ENCODE measurements at places on chromosomes 3 and 15.

DNA sequence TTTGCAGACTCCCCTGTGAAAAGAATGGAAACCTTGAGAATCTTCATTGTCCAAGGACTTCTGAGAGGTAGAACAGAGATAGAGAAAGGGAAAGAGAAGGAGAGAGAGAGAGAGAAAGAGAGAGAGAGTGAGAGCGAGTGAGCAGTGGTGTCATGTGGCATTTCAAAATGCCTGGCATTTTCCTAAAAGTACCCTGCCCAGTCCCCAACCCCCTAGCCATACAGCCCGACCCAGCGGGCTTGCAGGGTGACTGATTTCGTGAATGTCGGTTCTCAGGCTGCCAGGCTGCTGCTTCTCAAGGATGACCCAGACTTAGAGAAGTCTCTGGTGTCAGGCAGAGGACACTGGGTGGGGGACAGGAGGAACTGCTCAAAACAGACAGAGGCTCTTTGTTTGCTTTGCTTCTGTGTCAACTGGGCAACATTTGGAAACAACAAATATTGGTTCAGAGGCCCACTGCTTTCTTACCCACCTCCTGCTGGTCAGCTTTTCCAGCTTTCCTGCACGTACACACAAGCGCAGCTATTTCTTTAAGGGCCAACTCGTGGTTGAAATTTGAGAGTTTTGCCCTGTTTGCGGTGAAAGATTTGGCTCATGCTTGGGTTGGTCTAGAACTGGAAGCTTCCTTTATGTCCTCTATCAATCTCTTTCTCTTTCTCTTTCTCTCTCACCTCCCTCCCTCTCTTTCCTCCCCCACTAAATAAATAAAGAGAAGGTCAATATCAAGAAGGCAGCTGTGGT lies 3.7 kb upstream of the TF start:
- DNase-seq: no peak

GRCh38 chr3:43659250-43659880 lies 31.4 kb upstream of the ABHD5 start:
- DNase-seq: no peak

DNA sequence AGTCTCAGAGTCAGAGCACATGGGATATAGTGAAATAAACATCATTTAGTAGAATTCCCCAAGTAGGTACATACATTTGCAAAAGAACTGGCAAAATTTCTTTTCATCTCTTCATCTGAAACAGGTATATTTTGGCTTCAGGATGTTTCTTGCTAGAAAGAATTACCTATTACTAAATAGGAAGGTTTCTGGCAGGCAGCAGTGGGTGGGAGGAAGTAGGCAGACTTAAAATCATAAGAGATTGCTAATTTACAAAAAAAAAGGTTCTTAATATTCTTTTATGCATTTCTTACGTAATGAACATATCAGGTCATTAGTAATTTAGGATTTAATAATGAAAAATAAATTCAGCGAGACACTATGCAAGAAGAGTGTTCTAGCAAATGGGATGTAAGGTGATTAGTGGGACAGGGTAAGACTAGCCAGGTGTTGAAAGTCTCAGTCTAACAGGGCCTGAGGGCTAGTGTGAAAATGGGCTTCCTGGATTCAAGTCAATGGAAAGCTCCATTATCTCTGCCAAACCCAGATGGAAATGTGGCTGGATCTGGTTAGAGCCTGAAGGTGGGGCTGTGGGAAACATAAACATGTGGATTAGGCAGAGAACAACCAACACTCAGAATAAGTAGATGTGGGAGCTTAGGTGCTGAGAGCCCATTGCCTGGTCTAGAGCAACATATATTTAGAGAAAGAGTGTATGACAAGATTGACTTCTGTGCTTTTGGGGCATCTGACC lies 127.4 kb upstream of the FEZF2 start:
- no peak for DNase-seq

DNA sequence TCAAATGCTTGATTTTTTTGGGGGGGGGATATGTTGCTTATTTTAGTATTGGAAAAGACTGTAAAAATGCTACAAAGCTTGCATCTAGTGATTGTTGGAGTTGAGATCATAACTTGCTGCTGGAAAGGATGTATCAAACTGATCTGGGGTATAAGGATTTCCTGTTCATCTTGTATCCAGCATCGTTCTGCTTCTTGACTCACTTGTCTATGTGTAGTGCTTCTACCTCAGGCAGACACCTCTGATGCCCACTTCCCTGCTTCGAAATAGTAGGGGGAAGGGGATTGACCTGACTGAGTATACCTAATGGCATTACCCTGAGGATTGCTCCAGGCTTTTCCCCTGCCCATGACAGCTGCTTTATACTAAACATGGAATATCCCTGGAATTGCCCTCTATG lies 42.7 kb downstream of the STT3B start:
- no peak for DNase-seq

GRCh38 chr15:57135800-57136199 lies 217.4 kb downstream of the TCF12 start:
- DNase-seq: no peak

DNA sequence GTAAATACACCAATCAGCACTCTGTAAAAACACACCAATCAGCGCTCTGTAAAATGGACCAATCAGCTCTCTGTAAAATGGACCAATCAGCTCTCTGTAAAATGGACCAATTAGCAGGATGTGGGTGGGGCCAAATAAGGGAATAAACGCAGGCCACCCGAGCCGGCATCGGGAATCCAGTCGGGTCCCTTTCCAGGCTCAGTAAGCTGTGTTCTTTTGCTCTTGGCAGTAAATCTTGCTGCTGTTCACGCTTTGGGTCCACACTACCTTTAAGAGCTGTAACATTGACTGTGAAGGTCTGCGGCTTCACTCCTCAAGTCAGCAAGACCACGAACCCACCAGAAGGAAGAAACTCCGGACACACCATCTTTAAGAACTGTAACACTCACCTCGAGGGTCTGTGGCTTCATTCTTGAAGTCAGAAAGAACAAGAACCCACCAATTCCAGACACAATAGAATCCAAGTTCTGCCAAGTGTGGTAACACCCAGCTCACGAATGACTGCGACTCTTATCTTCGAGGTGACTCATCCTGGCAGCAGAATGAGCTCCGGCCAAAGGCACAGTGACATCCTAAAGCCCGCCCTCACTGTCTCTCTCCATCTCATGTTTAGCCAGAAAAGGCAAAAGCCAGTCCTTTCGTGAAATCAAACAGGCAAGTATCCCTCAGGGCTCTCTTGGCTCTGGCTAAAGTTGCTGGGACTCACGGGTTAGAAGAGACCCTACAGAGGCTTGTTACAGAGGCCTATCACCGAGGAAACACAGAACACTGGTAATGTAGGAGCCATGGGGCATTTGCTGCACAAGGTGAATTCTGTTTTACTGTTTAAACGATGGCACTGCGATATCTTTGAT lies 155.2 kb downstream of the FAM43A start:
- DNase-seq: no peak

GRCh38 chr3:65836047-65836446 lies 202.7 kb downstream of the MAGI1 start:
- DNase-seq: no peak

DNA sequence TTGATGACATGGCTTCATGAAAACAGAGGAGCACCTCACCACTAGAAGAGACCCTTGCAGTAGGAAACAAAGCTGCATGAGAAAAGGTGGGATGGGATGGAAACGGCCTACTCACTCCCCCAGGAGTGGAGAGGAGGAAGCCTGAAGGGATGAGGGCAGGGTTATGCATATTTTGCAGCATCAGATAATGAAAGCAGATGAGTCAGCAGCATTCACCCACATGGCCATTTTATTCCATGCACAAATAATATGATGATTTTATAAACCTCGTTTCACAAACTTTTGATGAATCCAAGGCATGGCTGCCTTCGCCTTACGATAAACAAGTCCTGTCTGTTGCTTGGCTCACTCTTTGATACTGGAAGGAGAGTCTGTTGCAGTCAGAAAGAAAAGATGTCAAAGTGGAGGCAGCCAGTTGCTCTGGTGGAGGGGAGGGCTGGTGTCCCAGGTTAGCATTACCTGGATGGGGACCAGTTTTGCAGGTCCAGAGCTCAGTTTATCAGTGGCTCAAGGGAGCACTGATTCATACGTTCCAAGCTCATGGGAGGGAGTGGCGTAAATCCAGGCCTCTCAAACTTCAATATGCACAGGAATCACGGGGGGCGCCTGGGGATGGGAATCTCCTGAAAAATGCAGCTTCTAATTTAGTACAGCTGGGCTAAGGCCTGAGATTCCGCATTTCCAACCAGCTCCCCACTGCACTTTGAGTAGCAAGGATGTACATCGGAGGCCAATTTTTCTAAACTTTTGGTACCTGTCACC lies 9.2 kb upstream of the EHD4 start:
- DNase-seq: no peak

- DNase-seq: no peak
Observed at GRCh38 chr3:114800272-114801031, 346.6 kb downstream of the ZBTB20 start.

DNA sequence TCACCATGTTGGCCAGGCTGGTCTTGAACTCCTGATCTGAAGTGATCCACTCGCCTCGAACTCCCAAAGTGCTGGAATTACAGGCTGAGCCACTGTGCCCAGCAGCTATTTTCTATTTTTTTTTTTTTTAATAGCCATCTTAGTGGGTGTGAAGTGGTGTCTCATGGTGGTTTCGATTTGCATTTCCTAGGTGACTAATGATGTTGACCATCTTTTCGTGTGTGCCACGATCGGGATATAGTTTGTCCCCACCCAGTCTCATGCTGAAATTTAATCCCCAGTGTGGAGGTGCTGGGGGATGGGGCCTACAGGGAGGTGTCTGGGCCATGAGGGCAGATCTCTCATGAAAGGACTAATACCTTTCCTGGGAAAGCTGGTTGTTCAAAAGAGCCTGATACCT lies 41.8 kb upstream of the MUC13 start:
- DNase-seq: no peak

GRCh38 chr3:134328147-134328591 lies 46.1 kb downstream of the AMOTL2 start:
- no peak for DNase-seq

DNA sequence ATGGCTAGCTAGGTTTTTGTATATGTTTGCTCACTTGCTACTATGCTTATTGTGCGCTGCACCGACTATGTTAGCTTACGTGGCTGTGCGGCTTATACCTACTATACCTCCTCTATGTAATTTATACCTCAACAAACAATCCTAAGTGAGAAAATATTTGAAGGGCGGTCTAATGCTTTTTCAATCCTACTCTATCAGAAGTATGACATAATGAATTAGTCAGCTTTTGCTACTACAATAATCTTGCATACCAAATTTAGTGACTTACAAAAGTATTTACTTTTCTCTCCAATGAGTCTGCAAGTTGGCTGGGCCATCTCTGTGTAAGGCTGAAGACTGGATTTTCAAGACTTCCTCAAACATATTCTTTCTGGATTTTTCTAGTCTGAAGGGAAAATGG lies 391.2 kb upstream of the NECTIN3 start:
- DNase-seq: no peak

DNA sequence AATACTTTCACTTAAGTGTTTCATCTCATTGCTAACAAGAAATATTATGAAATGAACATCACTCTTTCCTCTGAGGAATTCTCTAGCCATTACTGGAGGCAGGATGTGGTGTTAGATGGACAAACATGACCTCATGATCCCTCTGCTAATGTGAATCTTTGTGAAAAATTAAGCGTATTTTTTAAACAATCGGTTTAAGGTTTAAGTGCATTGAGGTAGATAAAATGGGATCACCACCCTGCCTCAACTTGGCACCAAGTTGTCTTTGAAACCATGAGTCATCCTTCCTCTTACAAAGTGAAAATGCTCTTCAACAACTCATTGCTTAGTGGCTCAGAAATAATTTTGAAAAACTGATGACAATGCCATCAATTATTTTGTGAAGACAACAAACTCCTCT lies 76.0 kb upstream of the DCBLD2 start:
- DNase-seq: no peak

GRCh38 chr3:123015596-123015995 lies 12.0 kb downstream of the SEMA5B start:
- no peak for DNase-seq

GRCh38 chr3:189561256-189561655 lies 69.9 kb upstream of the TP63 start:
- no peak for DNase-seq

DNA sequence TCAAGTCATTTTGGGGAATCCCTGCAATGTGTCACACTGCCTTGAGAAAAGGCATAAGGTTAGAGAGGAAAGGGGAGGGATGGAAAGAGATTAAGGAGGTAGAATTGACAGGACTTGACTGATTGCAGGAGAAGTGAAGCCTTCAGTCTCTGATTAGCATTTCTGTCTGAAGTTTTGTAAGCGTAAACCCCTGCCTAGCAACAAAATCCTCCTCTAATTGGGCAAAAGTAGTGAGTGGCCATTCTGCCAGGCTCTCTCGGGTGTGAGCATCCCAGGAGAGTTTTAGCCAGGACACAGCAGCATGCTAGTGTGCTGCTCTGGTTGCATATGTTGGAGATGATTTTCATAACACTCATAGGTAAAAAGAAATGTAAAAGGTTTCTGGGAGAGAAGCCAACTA lies 117.0 kb upstream of the MRPL3 start:
- DNase-seq: no peak

- no peak for DNase-seq
Observed at GRCh38 chr3:61323094-61323493, 71.8 kb upstream of the FHIT start.

- no peak for DNase-seq
Observed at GRCh38 chr15:85889956-85890619, 95.4 kb upstream of the KLHL25 start.

GRCh38 chr15:35182841-35183479 lies 97.9 kb upstream of the NANOGP8 start:
- no peak for DNase-seq

GRCh38 chr3:46648096-46648495 lies 35.8 kb downstream of the FAM240A start:
- DNase-seq: no peak

- no peak for DNase-seq
Observed at GRCh38 chr15:39651295-39651694, 70.4 kb downstream of the THBS1 start.

- DNase-seq: peak; percentile 84
Observed at GRCh38 chr3:51669241-51670052, 1.6 kb upstream of the TEX264 start.

- no peak for DNase-seq
Observed at GRCh38 chr15:41501191-41501917, 7.7 kb downstream of the ITPKA start.

DNA sequence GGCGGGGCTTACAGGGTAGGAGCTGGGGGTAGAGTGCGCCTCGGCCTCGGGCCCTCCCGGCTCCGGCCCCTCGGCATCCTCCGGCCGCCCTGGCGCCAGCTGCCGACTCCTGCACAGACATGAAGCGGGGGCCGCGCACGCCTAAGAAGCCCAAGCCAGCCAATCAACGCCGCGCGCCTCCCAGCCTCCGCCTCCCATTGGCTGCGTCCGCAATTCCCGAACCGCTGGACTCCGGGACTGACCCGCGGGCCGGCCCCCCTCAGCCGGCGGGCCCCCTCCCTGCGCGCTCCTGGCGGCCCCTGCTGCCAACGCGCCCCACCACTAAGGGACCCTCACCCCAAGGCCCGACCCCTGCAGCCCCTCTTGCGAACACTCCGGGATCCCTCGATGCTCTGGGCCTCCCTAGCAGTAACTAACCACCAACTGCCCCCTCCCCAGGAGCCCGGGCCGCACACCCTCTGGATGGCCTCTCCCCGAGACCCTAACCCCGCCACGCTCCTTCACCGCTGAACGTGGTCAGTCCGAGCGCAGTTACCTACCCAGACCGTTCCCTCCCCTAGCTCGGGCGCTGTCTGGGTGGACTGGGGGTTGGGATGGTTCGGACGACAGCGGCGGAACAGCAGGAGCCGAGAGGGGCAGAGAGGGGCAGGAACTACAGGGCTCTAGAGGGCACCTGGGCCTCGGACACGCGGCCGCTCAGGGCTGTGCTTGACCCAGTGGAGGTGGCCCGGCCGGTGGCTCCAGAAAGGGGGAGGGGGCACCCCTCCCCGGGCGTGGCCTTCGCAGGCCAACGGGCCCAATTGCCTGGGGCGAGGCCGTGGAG lies 5.0 kb downstream of the GATA2 start:
- DNase-seq: peak; percentile 96

Data from uterus (tissue), 4 donors.